Stimulated activated CD8-positive, alpha-beta memory T cell treated with anti-CD3 and anti-CD28 coated beads, Interleukin-12 subunit alpha, Interleukin-12 subunit beta, amount 100 ng/mL, for 1 hour (primary cell): ENCODE measurements at places on chromosomes 6 and 20.

GRCh38 chr6:140671926-140672325, 1297.5 kb upstream of the CITED2 start:
- DNase-seq, result no peak

GRCh38 chr6:89559487-89559886, 79.1 kb downstream of the LYRM2 start:
- no peak for DNase-seq

DNA sequence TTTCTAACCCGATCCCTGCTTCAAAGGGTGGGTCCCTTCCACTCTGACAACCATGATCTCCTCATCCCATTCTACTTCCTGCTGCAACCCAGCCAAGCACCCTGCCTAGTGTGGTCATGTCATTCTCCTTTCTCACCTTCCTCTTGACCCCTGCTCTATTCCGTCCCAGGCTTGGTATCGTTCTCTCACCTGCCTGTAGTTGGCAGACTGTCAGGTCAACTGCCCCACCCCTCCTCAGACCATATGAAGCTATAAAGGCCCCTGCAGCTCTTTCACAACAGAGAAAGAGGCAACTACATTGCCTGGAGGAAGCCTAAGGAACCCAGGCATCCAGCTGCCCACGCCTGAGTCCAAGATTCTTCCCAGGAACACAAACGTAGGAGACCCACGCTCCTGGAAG, at the start of gene MUC21:
Gene MUC21, plus strand, starts transcription at position 280 of the 400 bp plus-strand sequence. CDS start 241 bp downstream, outside the sequence.
- no peak for DNase-seq

DNA sequence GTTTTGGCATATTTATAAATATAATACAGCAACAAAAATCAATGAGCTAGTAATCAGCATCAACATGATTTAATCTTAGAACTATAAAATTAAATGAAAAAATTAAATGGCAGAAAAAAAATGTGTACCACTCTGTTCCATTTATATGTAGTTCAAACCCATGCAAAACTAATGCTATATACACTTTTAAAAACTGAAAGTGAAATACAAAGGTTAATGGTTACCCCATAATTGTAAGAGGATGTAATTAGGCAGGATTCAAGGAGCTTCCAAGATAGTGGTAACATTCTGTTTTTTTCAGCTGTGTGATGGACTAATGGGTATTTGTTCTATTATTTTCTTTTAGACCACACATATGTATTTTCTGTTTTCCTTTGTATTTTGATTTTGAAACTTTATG, 492.1 kb downstream of the UTRN start:
- DNase-seq, result no peak

DNA sequence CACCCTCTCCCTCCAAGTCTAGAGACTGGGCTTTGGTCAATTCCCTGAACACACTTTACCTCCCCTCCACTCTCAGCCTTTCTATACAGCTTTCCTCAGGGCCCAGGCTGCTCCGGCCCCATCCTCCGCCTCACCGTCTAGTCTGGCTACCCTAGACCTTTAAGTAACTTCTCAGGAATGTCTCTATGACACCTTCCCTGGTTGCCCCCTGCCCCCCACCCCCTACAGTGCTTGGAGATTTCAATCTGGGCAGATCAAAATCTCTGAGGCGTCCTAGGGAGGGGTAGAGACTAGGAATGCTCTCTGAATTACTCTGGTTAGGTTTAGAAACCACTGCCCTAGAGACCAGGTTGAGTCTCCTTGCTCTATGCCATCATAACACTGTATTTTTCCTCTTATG, 6.1 kb downstream of the UBE2J1 start:
- no peak for DNase-seq

DNA sequence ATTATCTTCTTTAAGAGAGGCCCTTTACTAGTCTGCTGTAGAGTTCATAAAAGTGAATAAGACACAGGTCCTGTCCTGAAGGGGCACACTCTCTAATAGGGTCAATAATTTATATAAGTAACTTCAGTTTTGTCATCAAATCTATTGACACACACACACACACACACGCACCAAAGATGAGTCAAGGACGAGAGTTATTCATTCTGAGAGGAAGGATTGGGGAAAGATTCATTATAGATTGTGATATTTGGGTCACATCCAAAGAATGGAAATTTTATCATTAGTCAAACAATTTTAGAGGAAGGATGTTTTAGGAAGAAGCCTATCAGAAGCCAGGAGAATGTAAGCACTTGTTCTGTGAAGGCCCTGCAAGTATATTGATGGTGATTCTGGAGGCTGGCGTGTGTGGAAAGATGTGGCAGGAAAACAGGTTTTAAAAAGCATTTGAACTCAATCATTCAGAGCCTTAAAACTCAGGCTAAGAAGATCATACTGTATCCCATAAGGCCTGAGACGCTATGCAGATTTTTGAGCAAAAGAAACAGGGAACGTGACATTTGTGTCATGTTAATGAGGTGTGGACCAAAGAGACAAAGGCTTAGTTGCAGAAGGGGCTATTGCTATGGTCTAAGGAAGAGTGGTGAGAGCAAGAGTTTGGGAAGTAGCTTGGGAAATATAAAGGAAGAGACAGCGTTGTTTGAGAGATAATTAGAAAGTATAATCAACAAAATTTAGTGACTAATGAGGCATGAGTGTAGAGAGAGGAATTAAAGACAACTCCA, 161.4 kb upstream of the PREP start:
- DNase-seq, result no peak

DNA sequence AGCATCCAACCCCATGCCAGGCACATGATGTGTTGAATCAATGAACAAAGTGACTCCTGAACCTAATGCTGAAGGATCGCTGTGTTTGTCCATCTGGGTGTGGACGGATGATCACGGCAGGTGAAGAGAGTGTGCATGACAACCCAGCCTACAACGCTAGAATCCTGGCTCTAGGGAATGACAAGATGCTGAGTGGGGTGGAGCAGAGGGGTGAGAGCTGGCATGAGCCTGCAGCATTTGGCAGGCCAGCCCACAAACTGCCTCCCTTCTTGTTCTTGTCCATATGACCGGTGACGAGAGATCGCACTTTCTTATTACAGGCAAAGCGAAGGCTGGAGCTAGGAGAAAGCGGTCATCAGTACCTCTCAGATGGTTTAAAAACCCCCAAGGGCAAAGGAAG, 54.7 kb upstream of the CDKAL1 start:
- no peak for DNase-seq

GRCh38 chr20:19557291-19557690, 200.8 kb upstream of the RIN2 start:
- no peak for DNase-seq

DNA sequence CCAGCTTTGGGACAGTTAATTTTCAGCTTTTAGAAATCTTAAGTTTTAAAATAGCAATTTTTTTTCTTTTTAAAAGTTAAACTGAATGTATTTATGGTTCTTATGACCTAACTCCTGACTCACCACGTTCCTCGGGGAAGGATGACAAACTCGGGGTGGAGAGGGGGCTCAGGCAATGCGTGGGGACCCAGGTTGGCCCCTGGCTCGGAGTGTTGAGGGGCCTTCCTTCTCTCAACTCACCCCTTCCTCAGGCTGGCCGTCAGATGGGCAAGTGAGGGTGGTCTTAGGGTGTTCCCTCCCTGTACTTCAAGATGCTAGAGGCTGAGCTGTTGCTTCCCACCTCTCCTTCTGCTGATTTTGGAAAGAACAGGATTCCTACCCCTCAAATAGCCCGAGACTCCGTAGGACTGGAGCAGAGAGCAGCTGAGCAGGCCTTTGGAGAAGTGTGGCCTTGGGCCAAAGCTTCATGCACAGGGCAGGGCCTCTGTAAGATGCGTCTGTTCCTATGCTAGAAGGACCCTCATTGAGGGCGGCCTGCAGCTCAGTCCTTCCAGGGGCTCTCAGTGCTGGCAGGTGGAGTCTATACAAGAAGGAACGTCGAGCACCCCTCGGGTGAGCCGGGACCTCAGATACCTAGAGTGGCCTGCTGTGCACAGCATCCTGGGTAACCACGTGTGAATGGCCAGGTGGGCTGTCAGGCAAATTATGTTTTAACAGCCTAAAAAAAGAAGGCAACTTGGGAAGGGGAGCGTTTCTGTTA, 79.3 kb downstream of the TCP11 start:
- no peak for DNase-seq

- DNase-seq, result no peak
These were observed 570.2 kb downstream of the PRKN start for GRCh38 chr6:162157167-162157870.

DNA sequence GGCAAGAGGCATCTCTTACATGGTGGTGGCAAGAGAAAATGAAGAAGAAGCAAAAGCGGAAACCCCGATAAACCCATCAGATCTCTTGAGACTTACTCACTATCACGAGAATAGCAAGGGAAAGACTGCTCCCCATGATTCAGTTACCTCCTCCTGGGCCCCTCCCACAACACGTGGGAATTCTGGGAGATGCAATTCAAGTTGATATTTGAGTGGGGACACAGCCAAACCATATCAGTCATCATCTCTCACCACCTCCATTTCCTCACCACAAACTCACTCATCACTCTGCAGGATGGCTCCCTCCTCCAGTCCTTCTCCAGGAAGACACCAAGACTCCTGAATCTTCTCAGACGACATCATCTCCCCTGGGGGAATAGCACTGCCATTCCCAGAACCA, 25.8 kb upstream of the SLC16A10 start:
- DNase-seq, result no peak

GRCh38 chr20:55790178-55790577, 215.1 kb downstream of the CBLN4 start:
- DNase-seq, result no peak

GRCh38 chr6:438634-439170, 47.1 kb downstream of the IRF4 start:
- no peak for DNase-seq

- no peak for DNase-seq
These were observed 26.3 kb upstream of the TRAM2 start for GRCh38 chr6:52603000-52603795.

DNA sequence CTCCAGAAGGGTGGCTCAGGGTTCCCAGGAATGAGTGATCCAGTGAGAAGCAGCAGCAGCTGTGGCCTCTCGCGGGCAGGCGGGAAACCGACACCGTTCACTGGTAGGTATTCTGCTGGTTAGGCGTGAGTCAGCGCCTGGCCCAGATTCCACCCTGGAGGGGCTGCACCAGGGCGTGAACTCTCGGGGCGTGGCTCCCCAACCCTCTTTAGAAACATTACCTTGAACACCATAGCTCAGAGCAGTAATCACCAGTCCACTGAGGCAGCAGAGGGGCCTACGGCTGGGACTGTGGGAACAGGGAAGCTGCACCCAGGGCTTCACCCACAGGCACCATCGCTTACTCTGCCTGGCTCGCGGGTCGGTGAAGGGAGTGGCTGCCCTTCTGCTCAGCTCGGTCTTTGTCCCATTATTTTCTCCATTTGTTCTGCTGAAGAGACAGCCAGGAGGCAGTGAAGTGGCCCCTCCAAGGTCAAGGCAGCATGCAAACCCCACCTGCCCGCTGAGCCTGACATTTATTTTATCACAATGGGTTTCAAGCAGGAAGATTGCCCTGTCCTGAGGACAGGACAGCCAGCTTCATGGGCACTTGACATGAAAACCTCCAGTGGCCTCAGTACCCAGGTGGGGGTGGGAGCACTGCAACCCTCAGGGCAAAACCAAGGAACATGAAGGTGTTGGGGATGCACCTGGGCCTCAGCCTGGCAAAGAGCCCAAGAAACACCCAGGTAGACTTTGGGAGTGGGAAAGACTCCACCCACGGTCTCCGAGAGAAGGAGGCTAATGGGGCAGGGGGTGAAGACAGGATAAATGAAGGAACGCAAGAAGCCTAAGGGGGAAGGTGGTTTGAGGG, 51.0 kb upstream of the CD93 start:
- DNase-seq, result no peak

GRCh38 chr6:28172006-28172405, 30.3 kb downstream of the ZKSCAN8 start:
- no peak for DNase-seq

DNA sequence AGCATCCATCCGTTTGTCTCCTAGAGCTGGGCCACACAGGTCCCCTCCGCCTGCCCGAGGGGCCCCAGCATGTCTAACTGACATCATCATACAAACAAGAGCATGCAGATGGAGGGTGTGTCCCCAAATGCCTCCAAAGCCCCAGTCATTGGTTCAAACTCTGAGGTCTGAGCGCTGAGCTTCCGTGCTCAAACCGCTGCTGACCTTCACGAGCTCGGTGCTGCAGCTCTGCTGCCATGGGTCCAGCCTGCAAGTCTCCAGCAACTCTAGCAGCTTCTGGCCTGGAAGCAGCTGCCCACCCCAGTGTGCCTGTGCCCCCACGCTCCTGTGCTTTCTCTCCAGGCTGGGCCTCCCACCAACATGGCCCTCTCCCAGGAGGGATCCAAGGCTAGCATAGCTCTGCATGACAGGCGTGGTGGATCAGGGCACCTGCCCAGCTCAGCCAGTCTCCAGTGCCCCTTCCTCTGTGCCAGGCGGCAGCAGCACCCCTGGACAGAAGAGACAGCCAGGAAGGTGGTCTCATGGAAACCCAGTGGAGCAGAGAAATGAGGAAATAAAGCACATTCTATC, 131.6 kb upstream of the PMEPA1 start:
- no peak for DNase-seq

GRCh38 chr6:133157995-133158394, 83.2 kb upstream of the EYA4 start:
- no peak for DNase-seq

DNA sequence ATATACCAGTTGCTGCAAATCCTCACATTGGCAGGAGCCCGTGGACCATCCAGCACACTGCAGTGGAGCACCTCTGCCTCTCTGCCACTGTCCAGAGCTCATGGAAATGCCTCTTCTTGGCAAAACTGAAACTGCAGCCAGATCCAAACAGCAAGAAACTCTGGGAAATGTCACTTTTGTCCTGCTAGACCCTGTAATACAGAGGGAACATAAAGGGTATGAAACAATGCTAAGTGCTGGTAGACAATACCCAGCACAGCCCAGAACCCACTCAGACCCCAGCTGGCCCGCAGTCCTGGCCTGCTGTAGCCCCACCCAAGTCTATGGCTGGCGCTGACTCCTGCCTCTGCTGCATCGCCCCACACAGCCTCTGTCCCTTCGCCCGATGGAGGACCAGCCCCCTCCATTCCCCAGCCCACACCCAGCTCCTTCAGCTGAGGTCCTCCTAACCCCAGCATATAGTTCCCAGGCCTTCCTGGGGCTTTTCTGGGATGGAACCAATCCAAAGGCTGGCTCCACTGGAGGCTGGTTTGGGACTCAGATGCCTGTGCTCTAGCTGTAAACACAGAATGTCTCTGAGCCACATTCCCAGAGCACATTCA, 242.5 kb downstream of the LRFN2 start:
- DNase-seq, result no peak

DNA sequence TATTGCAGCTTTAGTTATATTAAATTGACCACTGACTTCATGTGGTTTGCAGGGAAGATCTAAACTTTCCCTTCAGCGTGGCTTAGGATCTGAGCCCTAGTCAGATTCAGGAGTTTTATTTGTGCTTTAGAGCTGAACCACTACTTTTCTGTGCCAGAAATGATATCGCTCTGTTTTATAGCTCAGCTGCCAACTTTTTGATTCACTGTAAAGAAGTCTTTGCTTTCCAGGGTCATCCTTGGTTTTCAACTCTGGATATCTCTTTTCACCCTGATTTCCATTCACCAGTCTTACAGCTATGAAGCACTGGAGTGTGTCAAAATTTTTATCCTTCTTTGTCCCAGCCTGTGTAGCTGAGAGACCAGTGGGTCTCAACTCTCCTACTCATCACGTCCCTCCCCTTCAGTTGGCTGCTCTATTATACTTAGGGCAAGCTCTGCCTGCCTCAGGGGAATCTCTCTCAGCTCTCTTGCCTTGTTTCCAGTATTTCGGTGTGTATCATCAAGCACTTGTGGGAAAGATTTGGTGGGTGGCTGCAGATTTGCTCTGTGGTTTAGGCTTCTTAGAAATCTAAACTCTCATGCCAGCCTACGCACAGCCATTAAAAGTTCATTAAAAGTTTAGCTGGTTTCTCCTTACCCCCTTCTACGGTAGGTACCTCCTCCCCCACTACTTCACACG, 425.5 kb downstream of the TENT5A start:
- no peak for DNase-seq
